ENCODE measurements at places on chromosomes 11 and 22. TPM values are rescaled to one million over a fixed set of nuclear protein-coding genes. Genes with fewer than 3 reads are reported as not detected.

GRCh38 chr11:63821411-63821810 is 8.2 kb downstream of the SPINDOC start:
- DNase-seq = no peak

DNA sequence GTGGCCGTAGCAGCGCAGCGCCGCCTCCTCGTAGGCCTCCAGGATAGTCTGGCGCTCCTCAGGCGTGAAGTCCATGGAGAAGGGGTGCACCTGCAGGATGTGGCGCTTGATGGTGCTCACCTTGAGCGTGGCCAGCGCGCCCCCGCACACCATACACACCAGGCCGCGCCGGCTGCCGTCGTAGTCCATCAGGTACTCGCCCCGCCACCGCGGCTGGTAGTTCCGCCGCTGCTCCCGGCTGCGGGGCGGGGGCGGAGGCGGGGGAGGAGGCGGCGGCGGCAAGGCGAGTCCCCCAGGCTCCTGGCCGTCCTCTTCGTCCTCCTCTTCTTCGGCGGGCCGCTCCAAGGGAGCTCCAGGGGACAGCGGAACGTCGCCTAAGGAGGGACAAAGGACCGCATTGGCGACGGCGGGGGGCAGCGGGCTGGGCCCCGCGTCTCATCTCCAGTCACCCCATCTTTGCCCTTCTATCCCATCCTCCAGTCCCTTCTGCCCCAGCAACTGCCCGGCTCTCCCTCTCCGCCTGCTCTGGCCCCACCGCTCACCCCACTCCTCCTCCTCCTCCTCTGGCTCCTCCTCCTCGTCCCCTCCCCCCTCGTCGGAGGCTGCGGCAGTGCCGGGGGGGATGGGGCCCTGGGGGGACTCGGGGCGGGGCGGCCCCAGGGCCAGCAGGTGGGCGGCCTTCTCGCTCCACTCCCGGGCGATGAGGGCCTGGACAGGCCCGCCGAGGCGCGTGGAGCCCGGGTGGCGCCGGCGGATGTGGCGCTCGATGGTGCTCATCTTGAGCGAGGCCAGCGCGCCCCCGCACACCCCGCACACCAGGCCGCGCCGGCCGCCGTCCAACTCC is 4.9 kb downstream of the ZFTA start:
- DNase-seq = no peak

- DNase-seq = peak; percentile 50
Measured at GRCh38 chr11:73288873-73289707, 17.0 kb downstream of the P2RY6 start.

DNA sequence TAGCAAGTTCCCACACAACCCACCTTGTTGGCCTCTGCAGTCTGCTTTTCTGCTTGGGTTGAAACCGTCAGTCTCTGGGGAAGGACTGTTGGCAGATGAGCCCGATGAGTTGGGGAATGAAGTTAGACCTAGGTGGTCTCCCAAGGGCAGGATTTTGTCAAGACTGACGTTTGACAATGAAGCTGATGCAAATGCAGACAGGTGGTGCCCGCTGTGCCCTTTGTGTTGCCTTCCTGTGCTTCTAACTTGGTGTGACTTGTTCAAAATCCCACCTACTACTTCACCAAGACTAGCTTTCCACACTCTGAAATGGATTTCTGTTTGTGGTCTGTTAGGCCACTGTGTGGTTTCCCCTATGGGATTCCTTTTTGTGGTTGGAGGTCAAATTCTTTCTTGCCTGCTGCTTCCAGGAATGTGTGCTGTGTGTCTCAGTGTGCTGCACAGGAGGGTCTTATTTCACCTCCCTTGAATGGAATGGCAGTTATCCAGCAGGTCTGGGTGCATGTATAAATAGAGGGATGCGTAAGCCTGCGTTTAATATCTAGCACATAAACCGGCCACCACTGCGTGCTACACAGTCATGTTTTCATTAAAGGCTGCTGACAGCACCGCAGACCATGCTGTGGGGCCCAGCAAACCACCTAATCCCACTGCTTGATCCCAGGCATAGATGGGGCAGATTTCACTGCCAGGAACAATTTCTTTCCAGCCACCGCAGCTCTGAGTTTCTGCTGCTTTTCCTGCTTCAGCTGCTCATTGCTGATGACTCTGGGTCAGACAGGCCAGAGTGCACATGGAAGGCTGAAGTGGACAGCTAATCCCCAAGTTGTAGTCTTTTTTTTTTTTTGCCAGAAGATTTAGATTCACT is 44.8 kb downstream of the ADAMTS8 start:
- DNase-seq = no peak

- DNase-seq = no peak
Measured at GRCh38 chr11:20369826-20370225, 6.3 kb downstream of the HTATIP2 start.

GRCh38 chr11:133904818-133905515 is 51.8 kb downstream of the IGSF9B start:
- DNase-seq = no peak

DNA sequence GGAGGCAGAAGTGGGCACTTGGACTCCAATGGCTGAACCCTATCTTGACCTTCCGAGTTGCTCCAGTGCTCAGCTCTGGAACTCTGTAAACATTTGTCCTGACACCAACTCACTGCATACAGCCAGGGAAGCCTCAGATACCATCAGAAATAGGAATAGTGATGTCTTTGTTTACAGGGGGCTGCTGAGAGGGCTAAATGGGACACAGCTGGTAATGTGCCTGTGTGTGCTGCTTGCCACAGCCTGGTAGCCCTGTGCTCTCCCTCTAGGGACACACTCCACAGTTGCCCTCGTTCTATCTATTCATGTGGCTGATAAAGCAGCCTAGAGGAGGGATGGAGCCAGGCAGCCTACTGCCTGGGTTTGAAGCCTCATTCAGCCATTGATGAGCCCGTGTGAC is 559.8 kb downstream of the MIAT start:
- no peak for DNase-seq

GRCh38 chr11:128504486-128504885 is 82.9 kb downstream of the ETS1 start:
- no peak for DNase-seq

- DNase-seq = peak; percentile 85
Measured at GRCh38 chr22:37849089-37849751, at the start of gene EIF3L. TSS of gene EIF3L (plus strand) at chr22:37849419. CDS start at chr22:37849450, 31 bp downstream.

DNA sequence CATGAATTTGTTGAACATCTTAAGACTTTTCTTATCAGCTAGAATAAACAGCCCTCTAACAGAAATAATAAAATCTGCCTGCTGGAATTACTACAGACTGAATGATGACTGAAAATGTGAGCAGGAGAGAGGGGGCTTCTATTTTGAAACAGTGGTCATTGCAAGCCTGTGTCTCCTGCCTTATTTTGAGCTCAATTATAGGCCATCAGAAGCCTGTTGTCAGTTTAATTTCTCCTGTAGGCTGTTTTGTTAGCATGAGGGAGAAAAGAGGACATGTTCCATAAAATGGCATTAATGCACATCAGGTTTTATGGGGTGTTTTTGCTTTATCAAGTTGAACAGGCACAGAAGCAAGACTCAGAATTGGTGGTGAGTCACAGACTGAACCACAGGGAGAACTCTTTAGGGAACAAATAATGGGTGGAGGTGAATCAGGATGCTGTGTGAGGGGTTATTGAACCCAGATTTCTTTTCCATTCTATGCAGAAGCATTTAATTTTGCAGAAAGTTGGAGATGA is 129.1 kb downstream of the PARVA start:
- DNase-seq = no peak

DNA sequence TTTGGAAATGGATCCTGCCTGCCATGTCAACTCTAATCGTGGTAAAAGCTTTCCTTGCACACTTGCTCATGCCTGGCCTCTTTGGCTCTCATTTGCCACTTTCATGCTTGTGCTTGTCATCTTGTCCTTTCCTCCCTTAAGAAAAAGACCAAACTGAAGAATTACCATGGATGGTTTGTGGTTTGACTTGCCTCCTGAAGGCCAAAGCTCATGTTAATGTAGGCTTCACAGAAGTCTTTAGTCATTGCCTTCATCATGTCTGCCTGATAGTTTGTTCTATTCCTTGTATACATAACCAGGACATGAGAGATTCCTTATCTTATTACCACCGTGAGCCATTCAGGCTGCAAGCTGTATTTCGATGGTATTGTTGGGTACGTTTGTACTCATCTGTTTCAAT is 17.3 kb downstream of the TEAD1 start:
- DNase-seq = no peak

GRCh38 chr22:22371031-22371541 is 126.5 kb downstream of the VPREB1 start:
- DNase-seq = no peak

GRCh38 chr11:101453682-101454081 is 130.1 kb downstream of the TRPC6 start:
- DNase-seq = no peak

DNA sequence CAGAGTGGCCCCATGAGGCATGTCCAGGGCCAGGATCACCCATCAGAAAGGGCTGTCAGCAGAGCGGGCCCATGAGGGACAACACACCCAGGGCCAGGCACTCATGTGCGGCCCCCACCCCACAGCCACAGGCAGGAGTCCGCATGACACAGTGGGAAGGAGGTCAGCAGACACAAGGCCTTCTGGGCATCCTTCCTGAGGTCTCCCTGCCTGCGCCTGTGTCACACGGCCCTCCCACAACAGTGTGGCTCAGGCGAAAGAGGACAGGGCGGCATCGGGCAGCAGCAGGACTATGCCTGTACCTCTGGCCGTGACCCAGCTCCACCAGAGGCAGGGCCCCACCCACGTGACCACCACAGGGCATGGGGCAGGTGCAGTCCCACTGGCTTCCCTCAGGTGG is 27.1 kb downstream of the CHID1 start:
- no peak for DNase-seq

GRCh38 chr22:46070215-46070802 is 80.0 kb upstream of the PPARA start:
- DNase-seq = no peak

GRCh38 chr11:130247319-130247718 is 67.4 kb downstream of the ZBTB44 start:
- DNase-seq = no peak

DNA sequence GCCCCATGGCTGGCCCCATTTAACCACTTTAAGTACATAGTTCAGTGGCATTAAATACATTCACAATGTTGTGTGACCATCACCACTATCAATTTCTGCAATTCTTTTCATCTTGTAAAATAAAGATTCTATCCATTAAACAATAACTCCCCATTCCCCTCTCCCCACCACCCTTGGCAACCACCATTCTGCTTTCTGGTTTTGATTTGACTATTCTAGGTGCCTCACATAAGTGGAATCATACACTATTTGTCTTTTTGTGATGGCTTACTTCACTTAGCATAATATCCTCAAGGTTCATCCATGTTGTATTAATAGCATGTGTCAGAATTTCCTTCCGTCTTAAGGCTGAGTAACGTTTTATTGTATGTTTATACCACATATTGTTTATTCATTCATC is 7.0 kb downstream of the MYO7A start:
- no peak for DNase-seq

DNA sequence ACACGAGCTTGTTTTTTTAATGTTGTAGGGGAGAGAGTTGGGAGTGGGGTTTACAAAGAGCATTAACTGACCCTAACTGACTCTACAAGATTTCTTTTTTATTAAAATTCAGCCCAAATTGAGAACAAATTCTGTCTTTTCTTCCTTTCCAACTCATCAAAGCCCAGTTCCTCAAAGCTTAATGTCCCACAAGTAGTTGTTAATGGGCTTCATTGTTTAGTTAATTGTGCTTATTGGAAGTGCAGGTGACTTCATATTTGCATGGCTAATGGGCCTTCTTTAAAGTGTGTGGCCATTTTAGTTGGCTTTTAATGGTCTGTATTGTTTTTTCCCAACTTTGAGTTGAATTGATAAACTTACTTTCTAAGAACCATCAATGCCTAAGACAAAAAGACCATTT is 39.8 kb downstream of the MPPED2 start:
- no peak for DNase-seq

DNA sequence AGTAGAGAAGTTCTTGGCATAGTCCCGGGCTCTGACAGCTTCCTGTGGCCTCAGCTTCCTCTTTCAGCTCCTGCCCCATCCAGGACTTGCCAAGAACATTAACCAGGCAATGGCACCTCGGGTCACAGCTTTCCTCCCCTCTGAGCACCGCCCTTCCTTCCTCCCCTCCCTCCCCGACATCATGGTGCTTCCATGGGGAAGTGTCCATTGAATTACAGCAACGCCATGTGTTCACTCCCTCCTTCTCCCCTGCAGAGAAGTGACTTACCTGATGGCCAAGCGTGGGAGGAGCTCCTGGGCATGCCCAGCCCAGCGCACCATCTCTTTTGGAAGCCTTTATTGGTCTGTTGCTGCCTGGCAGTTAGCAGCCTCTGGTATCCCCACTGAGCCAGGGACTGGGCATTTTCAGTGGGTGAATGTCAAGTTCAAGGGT is 25.8 kb upstream of the DAGLA start:
- DNase-seq = no peak

Gene A4GALT
- total RNA-seq = not detected

Gene ADSL
- total RNA-seq = 81.1 TPM

Gene KMT5B
- total RNA-seq = 61.7 TPM

Gene PARVA
- 2.4 TPM for total RNA-seq

Gene MEI1
- total RNA-seq = 79.2 TPM

Gene VPREB1
- total RNA-seq = not detected

Gene TRIM48
- not detected for total RNA-seq

Gene KRTAP5-10
- total RNA-seq = not detected

Gene ABCC8
- not detected for total RNA-seq

Gene SLC22A12
- not detected for total RNA-seq

Gene SSTR3
- 9.3 TPM for total RNA-seq

Gene IFITM10
- 1.6 TPM for total RNA-seq

Gene CASP5
- total RNA-seq = not detected

Gene TNNT3
- total RNA-seq = 9.3 TPM

Gene TEX54
- total RNA-seq = not detected

Gene APOBEC3B
- 0.64 TPM for total RNA-seq
